Stimulated activated naive CD4-positive, alpha-beta T cell (primary cell): ENCODE measurements at places on chromosomes 13 and 19.

DNA sequence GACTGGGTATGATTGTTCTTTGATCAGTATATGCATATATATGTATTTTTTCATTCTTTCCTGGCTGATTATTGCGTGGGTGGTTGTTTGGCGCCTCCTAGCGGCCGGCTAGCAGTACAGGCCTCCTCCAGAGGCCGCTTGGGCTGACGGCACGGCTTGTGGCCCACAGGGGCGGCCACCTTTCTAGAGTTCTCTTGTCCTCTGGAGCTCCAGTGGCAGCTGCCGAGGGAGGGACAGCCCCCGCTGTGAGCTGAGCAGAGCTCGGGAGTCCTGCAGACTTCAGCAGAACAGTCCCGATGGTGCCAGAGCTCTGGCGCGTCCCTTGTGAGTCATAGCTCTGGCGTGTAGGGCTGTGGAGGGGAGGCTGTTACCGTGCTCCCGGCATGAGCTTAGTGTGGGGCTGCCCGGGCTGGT is 22.5 kb upstream of the ZNF429 start:
- peak; percentile 53 for DNase-seq

DNA sequence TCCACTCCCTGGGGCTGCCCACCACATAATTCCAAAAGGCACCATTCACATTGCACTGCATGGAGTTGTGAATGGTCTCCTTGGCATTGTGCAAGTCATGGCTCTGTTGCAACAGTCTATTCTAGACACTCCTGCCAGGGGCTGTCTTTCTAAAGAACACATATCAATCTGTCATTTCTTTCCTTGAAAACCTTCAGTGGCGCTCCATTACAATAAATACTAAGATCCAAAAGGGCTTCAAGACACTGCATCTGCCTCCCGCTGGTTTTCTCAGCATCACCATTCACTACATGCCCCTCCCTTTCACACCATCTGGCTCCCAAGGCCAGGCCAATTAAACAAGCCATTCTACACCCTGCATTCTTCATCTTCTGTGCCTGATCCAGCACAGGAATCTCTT is 32.2 kb upstream of the TM9SF2 start:
- DNase-seq, result no peak

GRCh38 chr13:99501184-99501847 is at the start of gene TM9SF2:
TSS of gene TM9SF2 (plus strand) at chr13:99501472. CDS start at chr13:99501607, 135 bp downstream.
- DNase-seq, result peak; percentile 96

GRCh38 chr19:30651066-30651465 is 278.9 kb downstream of the ZNF536 start:
- no peak for DNase-seq

GRCh38 chr13:33869005-33869404 is 51.1 kb downstream of the RFC3 start:
- DNase-seq, result no peak

DNA sequence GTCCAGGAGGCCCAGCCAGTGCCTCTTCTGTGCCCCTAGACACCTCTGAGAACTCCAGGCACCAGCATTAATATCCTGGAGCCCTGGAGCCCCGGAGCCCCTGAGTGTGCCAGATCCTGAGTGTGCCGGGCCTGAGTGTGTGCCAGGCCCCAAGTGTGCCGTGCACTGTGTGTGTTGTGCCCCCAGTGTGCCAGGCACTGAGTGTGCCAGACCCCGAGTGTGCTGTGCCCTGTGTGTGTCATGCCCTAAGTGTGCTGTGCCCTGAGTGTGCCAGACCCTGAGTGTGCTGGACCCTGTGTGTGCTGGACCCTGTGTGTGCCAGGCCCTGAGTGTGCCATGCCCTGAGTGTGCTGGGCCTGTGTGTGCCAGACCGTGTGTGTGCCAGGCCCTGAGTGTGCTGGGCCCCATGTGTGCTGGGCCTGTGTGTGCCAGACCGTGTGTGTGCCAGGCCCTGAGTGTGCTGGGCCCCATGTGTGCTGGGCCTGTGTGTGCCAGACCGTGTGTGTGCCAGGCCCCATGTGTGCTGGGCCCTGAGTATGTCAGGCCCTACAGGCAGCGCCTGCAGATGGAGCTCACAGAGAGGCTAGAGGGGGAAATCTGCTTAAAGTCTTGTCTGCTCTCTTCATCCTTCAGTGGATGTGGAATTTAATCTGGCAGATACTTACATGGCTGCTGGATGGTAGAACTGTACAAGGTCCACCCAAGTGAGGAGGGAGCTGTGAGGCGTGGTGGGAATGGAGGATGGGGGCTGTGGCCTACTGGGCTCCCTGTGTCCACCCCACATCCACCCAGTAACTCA is 53.9 kb downstream of the C13orf46 start:
- no peak for DNase-seq

- DNase-seq, result no peak
Measured at GRCh38 chr13:72586518-72586917, 140.9 kb downstream of the MZT1 start.

- no peak for DNase-seq
Measured at GRCh38 chr13:25501231-25501630, 129.5 kb downstream of the ATP8A2 start.

DNA sequence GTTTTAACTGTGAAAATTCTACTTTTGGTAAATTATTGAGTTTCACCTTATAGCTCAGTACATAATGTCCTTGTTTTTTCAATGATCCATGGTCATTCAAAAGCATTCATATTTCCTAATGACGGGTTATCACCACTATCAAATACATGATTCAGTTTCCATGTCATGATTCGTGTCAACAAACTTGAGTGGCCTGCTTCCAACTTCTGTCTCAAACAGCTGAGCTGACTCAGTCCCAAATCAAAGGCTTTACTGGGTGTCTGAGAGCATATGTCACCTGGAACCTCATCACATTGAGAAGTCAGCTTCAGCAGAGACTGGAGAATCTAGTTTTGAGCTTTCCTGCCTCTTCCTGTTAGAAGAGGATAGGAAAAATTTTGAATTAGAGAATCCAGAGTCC is 40.3 kb upstream of the SGCG start:
- DNase-seq, result no peak

GRCh38 chr19:41926763-41927496 is 1.3 kb downstream of the ERFL start:
- no peak for DNase-seq

- DNase-seq, result no peak
Measured at GRCh38 chr13:39405596-39406205, 197.3 kb downstream of the LHFPL6 start.

DNA sequence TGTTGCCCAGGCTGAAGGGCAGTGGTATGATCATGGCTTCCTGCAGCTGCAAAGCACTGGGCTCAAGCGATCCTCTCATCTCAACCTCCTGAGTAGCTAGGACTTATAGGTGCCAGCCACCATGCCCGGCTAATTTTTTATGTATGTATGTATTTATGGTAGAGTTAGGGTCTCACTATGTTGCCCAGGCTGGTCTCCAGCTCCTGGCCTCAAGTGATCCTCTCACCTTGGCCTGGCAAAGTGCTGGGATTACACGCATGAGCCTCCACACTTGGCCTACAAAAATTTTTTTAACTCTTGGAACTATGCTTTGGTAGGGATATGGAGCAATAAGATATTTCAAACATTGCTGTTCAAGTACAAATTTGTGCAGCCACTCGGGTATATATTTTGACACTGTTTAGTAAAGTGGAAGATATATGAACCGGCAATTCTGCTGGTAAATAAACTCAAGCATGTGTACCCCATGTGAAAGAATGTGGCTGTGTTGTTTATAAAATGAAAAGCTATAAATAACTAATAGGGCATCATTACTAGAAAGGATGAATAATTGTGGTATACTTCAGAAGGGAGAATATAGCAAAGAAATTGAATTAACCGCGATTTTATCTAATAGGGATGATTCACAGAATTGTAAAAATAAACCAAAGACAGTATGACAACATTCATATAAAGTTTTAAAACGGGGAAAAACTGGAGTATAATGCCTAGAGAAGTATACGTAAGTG is 1.1 kb downstream of the ZNF566 start:
- no peak for DNase-seq

DNA sequence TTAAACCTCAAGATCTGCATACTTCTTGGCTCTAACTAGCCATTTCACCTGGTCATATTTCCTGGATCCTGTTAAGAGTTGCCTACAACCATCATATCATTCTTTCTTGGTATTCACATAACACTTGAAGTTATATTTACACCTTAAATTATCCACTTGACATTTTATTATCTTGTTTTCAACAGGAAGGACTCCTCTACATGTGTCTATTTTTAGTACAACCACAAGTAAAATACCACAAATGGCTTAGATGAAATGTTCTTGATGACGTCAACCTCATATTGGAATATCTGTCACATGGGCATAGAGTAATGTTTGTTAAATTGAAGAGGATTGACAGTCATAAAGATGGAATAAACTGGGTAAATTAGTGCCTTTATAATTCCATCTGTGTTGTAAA is 9.4 kb downstream of the PCDH20 start:
- no peak for DNase-seq

GRCh38 chr13:68254151-68254550 is 1024.0 kb upstream of the PCDH9 start:
- DNase-seq, result no peak

GRCh38 chr13:21077076-21077787 is 15.8 kb upstream of the LATS2 start:
- no peak for DNase-seq

GRCh38 chr19:45645631-45646344 is 6.6 kb upstream of the EML2 start:
- peak; percentile 72 for DNase-seq

GRCh38 chr19:29666578-29667386 is 1.5 kb downstream of the PLEKHF1 start:
- no peak for DNase-seq

DNA sequence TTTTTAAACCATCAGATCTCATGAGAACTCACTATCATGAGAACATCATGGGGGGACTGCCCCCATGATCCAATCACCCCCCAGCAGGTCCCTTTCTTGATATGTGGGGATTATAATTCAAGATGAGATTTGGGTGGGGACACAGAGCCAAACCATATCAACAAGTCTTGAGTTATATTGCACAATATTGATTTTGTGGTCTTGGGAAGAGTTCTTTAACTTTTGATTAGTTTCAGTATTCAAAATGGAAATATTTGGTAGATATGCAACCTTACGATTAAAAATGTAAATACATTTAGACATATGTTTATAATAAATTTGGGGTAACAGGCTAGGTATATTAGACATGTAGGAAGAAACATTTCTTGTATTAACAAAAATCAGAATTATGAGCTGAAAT is 188.2 kb downstream of the GPC5 start:
- DNase-seq, result no peak

- DNase-seq, result no peak
Measured at GRCh38 chr13:73721571-73721970, 412.6 kb downstream of the KLF12 start.

GRCh38 chr19:40466219-40466984 is 399 bp upstream of the SPTBN4 start:
- DNase-seq, result no peak

DNA sequence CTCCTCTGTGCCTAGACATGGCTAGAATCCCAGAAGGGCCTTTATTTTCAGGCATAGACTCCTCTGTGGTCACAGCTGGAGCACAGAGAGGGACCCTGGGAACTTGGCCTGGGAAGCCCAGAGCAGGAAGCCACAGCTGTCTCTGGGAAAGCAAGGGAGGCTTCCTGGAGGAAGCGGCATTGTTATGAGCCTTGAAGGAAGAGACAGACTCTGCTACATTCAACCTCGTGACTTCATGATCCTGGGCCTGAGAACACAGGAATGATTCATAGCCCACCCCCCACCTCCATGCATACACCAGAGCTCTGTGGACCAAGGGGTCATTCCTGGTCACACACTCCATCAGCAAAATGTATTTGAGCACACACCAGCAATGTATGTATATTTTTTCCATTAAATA is 8.6 kb downstream of the RDH8 start:
- no peak for DNase-seq

DNA sequence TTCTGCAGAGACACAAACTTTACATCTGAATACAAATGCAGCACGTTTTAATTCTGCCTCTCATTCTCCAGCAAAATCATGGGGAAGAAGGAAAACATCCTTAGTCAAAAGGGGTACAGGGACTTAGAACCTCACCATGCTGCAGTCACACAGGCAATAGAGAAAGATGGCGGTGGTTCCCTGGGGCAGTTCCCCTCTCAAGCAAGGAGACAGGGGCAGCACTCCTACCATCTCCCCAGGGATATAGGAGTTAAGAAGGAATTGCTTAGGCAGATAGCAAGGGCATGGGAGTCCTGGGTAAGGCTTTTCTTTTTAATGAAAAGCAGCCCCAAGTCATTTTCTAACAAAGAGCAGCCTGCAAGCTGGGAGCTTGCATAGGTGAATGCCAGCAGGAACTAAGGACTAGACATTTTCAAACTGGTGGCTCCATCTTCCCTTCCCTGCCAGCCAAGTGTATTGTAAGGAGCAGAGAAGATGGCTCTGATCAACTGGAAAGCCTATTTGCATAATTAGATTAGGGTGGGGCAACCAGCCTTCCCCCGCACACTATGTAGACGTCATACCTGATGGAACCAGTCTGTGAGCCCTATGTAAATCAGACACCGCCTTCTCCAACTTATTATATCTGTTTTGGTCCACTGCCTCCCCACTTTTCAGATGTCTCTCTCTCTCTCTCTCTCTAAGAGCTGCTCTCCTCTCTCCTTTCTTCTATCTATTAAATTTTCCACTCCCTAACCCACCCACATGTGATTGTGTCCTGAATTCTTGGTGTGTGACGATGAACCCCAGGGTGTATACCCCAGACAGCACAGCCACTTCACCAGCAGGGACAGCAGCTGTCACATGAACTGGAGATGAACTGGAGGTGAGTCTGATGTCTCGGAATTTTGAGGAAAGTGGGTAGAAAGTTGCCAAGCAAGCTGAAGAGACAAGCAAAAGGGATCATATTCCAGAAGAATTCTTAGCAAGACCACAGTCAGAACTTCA is 514.5 kb downstream of the IRS2 start:
- DNase-seq, result no peak

GRCh38 chr13:32861304-32861703 is 154.9 kb upstream of the KL start:
- no peak for DNase-seq
